ENCODE measurements at places on chromosomes 12 and 14. TPM values are rescaled to one million over a fixed set of nuclear protein-coding genes. Genes with fewer than 3 reads are reported as not detected.

IFNG-AS1 gene
- 0.49 TPM for total RNA-seq

KRT81 gene
- 27.8 TPM for total RNA-seq

TMEM263 gene
- total RNA-seq, result 79.9 TPM

PIP4K2C gene
- 11.0 TPM for total RNA-seq

GRCh38 chr14:46054526-46054925, 597.1 kb downstream of the RPL10L start:
- DNase-seq, result no peak

GRCh38 chr12:19848421-19848820, 409.1 kb downstream of the AEBP2 start:
- no peak for DNase-seq

GRCh38 chr12:112420740-112421139, 2.0 kb downstream of the PTPN11 start:
- no peak for DNase-seq

GRCh38 chr14:71163842-71164629, 256.8 kb downstream of the PCNX1 start:
- DNase-seq, result no peak

GRCh38 chr14:51547260-51547659, 104.5 kb upstream of the FRMD6 start:
- DNase-seq, result peak; percentile 34

All from skin of body (tissue), 3 donors.